ENCODE measurements at places on chromosomes 2 and 18.

GRCh38 chr2:790081-790480, 112.9 kb upstream of the TMEM18 start:
- no peak for DNase-seq

DNA sequence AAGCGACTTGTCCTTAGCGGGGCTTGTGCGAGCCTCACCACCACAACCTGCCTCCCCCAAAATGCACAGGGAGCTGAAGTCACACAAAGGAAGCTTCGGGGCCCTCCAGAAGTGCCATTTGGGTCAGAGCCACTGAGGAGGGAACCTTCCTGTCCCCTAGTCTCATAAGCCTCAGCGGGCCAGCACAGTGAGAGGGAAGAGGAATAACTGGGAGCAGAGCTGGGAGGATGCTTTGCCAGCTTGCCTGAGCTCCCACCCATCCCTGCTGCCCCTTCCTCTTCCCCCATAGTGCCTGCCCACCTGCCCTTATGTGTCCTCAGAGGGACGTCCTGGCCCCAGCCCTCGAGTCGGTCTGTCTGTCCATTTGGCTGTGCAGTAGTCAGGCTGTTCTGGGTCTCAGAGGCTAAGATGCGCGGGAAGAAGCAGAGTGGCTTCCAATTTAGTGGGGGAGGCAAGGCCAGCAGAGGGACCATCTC, 51.8 kb upstream of the GPR17 start:
- no peak for DNase-seq

- DNase-seq = no peak
Measured at GRCh38 chr18:38963943-38964660, 1398.5 kb upstream of the CELF4 start.

GRCh38 chr2:19461504-19462255, 103.3 kb upstream of the OSR1 start:
- DNase-seq = no peak

GRCh38 chr2:33377048-33377447, 99.4 kb upstream of the RASGRP3 start:
- DNase-seq = no peak

All from GM04504 (cell line).